ENCODE measurements at places on chromosomes 2 and 18.

DNA sequence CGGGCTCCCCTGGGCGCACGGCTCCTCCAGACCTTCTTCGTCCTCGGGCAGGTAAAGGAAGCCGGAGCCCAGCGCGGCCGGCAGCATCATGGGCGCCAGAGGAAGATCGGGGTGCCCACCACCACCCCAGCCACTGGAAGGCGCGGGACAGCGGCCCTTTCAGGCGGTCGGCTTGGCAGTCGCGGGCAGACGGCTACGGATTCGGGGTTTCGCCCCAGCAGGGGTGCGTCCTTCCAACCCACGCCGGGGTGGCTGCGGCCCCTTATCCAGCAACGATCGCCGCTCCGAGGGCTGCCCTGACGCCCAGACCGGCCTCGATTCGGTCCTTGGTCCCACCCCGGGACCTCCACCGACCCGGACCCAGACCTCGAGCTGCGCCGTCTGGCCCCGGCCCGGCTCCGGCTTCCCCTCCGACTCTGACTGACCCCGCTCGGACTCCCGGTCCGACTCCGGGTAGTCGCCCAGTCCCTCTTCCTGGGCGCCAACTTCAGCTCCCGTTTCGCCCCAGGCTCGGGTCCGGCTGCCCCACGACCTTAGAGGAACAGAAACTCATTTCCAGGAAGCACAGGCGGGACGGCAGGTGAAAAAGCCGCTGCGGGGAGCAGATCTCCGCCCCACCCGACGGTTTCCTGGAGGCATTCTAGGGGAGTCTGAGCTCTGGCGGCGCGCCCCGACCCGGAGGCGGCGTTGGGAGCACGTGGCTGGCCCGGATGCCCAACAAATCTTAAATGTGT is 30.2 kb upstream of the SSB start:
- H3K36me3 ChIP-seq = no peaks in the 10 kb centered on the region
- peaks cover 16% of the 10 kb centered on the region for H3K4me1 ChIP-seq
- DNase-seq = peak; percentile 15
- H3K27ac ChIP-seq = no peak overlapping the region

DNA sequence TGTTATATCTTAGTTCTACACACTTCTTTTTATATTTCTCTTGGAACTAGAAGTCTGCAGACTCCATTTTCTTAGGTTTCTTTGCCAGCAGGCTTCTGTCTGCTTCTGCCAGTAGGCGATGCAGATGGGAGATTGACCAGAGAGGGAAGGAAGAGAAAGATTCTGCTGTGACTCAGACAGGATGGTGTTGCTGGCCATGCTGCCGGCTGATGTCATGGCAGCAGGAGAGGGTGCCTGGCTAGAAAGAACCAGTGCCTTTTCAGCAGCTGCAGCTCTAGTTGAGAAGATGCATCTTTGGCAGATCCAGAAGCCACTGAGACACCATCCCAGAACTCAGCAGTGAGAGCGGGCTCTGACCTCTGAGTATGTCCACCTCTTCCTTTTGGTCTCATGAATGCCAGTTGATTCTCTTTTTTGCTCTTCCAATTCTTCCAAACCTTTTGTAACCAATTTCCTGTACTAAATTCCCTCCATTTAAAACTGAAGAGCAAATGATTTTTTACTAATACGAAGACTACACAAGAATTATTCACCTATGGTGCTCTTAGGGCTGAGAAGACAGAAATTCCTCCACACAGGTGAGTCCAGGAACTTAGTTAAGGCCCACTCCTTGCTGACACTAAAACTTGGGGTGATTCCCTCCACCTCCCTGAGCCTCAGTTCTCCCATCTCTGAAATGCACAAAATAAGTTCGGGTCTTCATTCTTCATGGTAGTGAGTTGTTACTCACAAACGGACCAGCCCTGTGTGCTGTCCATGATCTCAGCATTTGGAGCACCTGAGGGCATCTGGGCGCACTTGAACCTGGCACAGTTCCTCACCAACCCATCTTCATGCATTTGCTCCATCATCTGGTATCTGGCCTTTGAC is 200.7 kb downstream of the MYCN start:
- H3K36me3 ChIP-seq = no peaks in the 10 kb centered on the region
- H3K27ac ChIP-seq = no peak overlapping the region
- no peak overlapping the region for H3K4me3 ChIP-seq
- no peaks in the 10 kb centered on the region for H3K4me1 ChIP-seq
- no peak for DNase-seq

DNA sequence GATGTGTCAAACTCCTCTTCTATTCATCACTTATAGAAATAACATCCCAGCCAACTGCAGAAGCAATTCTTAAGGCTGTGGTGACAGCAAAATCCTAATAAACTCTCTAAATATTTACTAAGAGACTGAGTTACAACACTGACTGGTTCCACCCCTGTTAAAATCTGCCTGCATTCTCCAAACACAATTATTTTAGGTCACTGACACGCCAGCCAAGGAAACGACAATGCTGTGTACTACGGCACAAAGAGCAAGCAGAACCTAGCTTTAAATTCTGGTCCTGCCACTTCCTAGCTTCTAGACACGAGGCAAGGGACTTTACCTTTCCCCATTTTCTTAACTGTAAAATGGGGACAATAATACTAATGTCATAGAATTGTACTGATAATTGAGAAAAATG is 4.1 kb downstream of the CYRIA start:
- H3K4me1 ChIP-seq = peaks cover 94% of the 10 kb centered on the region
- no peak for DNase-seq
- H3K27me3 ChIP-seq = peaks cover 15% of the 10 kb centered on the region
- H3K27ac ChIP-seq = peak overlapping the region; percentile 94

DNA sequence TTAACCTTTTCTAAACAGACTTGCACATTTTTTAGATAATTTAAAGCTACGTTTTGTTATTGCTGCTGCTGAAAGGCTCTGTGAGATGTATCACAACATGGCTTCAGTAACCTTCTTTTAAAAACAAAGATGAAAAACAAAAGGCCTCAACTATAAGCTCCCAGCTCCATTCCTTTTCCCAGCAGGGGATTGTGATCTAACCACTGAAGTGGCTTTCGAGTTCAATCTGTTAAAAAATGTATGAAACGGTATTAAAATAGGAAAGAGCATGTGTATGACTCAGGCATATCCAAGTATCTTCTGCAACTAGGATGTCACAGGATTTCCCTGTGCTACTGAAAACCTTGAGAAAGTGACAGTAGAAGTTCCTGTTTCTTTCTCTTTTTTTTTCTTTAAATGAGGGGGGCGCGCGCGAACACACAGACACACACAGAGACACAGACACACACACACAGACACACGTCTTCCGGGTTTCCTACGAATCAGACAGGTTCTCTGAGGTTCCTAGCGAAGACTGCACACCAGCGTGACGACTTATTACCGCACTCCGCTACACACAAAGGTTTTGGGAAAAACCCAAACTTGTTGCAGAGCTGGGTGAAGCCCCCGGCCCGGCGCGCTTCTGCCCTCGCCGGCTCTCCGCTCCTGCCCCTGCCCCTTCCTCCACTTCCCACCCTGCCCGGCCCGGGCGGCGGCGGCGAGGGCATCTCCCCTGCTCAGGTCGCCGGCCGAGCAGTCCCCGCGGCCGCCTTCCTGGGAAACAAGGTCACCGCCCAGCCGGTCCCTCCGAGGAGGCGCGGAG is 86.8 kb downstream of the RBMS1 start:
- H3K4me3 ChIP-seq = peak overlapping the region; percentile 100
- DNase-seq = peak; percentile 81
- H3K27me3 ChIP-seq = peaks cover 24% of the 10 kb centered on the region
- peaks cover 82% of the 10 kb centered on the region for H3K4me1 ChIP-seq
- peak overlapping the region; percentile 96 for H3K27ac ChIP-seq

DNA sequence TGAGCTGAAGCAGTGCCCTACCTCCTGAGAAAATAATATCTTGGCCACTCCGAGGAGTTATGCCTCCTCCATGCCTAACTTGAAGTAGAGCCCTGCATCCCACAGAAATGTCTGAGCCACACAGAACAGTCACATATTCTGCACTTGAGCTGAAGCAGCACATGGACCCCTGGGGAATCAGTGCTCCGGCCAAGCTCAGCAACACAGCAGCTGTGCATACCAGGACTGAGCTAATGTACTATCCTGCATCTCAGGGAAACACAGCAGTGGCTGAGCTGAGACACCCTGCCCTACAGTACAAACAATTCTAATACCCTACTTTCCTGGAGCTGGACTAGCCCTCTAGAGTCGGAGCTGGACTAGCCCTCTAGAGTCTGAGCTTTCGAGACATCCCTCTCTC is 166.9 kb downstream of the ZNF516 start:
- H3K36me3 ChIP-seq = peaks cover 4% of the 10 kb centered on the region
- peaks cover 8% of the 10 kb centered on the region for H3K4me1 ChIP-seq
- H3K27ac ChIP-seq = no peak overlapping the region
- H3K27me3 ChIP-seq = peaks cover 7% of the 10 kb centered on the region
- H3K4me3 ChIP-seq = no peak overlapping the region
- no peak for DNase-seq

GRCh38 chr18:63000839-63001238 is 285.5 kb downstream of the PHLPP1 start:
- H3K36me3 ChIP-seq = no peaks in the 10 kb centered on the region
- H3K27me3 ChIP-seq = peaks cover 2% of the 10 kb centered on the region
- no peak overlapping the region for H3K4me3 ChIP-seq
- DNase-seq = no peak
- H3K4me1 ChIP-seq = no peaks in the 10 kb centered on the region

GRCh38 chr2:12856934-12857601 is 140.3 kb downstream of the TRIB2 start:
- peaks cover 3% of the 10 kb centered on the region for H3K27me3 ChIP-seq
- DNase-seq = peak; percentile 32
- no peaks in the 10 kb centered on the region for H3K4me1 ChIP-seq
- no peak overlapping the region for H3K4me3 ChIP-seq
- no peak overlapping the region for H3K27ac ChIP-seq

DNA sequence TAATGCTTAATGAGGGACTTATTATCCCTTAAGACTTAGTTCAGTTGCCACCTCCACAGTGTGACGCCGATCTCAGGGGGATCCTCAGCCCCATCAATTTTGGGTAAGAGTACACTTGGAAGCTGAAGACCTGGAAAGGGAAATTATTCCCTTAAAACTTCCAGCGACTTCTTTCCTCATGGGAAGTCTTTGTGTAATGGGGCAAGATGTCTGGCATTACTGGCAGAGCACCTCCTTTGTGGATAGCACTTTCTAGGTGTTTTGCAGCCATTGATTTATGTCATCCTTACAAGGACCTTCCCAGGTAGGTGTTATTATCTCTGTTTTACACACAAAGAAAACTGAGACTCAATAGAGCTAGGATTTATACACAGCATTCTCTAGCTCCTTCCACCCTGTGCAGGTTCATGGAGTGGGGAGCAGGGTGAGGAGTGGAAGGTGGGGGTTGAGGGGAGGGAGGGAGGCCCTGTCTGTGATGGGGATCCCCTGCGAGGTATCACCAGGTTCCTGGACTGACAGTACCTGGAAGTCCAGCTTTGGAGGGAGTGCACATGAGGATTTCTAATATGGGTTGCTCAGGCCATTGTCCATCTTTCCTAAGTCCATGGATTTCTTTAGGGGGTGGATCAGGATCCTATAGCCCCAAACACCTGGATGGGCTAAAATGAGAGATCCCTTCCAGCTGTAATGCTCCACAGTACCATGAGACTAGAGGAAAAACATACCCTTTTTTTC is 79.4 kb downstream of the MYCN start:
- no peaks in the 10 kb centered on the region for H3K36me3 ChIP-seq
- H3K4me1 ChIP-seq = no peaks in the 10 kb centered on the region
- no peak for DNase-seq
- H3K4me3 ChIP-seq = no peak overlapping the region
- H3K27me3 ChIP-seq = peaks cover 10% of the 10 kb centered on the region
- H3K27ac ChIP-seq = no peak overlapping the region

- H3K27me3 ChIP-seq = peaks cover 5% of the 10 kb centered on the region
- DNase-seq = no peak
- H3K4me3 ChIP-seq = no peak overlapping the region
- no peaks in the 10 kb centered on the region for H3K4me1 ChIP-seq
- no peaks in the 10 kb centered on the region for H3K36me3 ChIP-seq
These were observed 57.9 kb upstream of the MSH2 start for GRCh38 chr2:47344890-47345589.

DNA sequence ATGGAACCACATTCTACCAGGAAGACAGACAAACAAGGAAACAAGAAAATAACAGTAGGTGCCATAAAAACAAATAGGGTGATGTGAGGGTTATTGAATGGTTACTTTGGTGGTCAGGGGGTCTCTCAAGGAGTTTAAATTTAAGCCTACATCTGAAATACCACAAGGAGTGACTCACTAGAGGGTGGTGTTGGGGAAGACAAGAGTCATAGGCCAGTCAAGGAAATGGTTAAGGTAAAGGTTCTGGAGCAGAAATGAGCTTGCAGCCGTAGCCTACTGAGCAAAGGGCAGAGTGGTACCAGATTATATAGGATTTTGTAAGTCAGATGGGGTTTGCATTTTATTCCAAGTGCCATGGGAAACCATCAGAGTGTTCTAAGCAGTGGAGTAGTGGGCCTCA is 135.6 kb upstream of the DAPL1 start:
- no peak overlapping the region for H3K4me3 ChIP-seq
- H3K27ac ChIP-seq = no peak overlapping the region
- no peaks in the 10 kb centered on the region for H3K27me3 ChIP-seq
- no peaks in the 10 kb centered on the region for H3K36me3 ChIP-seq

DNA sequence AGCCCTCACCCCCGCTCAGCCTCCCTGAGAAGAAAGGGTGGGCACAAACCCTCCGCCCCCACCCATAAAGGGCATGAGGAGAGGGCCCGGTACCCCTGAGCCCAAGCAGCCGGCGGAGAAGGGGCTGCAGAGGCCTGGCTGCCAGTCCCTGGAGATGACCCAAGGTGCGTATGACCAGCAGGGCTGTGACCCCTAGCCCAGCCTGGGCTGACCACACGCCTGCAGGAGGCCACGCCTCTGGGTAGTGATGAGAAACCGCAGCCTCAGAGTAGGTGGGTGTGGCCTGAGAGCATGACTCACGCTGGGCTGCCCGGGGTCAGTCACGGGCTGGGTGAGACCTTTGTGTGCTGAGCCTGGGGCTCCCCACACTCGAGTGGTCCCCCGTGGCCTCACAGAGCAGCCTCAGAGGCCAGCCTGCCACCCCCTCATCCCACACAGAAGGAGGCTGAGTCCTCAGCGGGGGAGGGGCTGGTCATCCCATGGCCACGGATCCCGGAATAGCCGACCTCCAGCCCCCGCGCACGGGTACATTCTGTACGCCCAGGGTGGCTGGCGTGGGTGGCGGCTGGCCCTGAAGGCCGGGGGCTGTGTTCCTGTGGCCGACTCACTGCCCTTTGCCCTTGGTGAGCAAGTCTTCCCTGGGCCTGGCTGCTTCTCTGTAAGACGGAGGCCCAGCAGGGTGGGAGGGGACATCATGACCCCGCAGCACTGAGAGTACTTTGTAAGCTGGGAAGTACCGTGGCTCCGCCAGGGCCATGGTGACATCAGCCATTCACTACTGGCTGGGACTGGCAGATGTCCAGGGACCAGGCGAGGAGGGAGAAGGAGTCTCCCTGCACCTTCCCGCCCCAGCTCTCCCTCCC is 110.8 kb upstream of the OTOS start:
- H3K27ac ChIP-seq = no peak overlapping the region
- no peaks in the 10 kb centered on the region for H3K4me1 ChIP-seq
- H3K36me3 ChIP-seq = no peaks in the 10 kb centered on the region
- H3K27me3 ChIP-seq = peaks cover 8% of the 10 kb centered on the region
- peak; percentile 5 for DNase-seq
- H3K4me3 ChIP-seq = no peak overlapping the region
